ENCODE measurements at places on chromosomes 6 and 20.

DNA sequence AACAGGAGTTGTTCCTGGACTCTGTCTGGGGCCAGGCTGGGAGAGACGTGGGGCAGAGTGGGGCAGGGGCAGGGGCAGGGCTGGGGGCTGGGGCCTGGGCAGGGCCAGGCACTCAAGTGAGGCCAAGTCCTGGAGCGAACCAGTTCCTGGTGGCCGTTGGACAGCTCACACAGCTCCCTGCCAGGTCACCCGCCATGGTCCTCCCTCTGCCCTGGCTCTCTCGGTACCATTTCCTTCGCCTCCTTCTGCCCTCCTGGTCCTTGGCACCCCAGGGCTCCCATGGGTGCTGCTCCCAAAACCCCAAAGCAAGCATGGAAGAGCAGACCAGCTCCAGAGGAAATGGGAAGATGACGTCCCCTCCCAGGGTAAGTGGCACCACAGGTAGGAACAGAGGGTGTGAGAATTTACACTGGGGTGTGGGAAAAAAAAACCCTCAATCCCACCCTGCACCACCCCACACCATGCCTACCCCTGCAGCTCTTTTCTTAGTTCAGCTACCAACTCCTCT is at the start of gene MCCD1:
MCCD1 (plus strand) TSS at position 142 of the 508 bp plus-strand sequence; CDS start at position 195, 53 bp downstream.
- no peak for DNase-seq

GRCh38 chr6:156517088-156517487 is 260.1 kb upstream of the ARID1B start:
- no peak for DNase-seq

- DNase-seq = no peak
These were observed 508.6 kb downstream of the UTRN start for GRCh38 chr6:144793744-144794143.

DNA sequence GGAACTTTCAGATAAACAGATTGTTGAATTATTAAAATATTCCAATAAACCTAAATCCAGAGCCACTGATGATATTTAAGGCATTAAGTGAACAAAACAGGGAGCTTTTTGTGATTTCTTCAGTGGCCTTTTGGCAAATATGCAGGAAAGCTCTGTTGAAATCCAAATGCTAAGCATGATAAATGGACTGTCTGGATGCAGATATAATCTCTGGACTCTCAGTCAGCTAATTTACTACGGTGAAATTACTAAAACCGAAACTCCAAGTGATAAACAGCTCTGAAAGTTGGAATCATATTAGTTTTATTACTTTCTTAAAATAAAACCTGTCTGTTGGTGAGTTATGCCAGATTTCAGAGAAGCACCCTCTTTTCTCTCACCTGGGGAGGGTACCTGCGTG is 120.3 kb downstream of the IMPG1 start:
- no peak for DNase-seq

DNA sequence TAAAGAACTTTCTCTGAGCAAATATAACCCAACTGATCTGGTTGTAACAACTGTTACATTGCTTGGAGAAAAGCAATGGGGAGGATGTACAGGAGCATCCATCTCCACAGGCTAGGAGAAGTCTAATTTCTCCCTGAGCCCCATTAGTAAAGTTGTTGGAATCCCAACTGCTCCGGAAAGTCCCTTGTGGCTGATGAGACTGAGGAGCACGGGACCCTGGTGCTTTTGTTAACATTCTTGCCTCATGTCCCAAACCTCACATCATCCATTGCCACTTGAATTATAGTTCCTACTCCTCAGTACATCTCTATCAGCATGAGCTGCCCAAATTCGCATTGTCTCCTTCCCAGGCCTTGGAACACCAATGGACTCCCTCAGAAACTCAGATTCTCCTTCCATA is 260.6 kb upstream of the BMP2 start:
- no peak for DNase-seq
